Retina (tissue), 1 donor: ENCODE measurements at places on chromosomes 1 and 21.

DNA sequence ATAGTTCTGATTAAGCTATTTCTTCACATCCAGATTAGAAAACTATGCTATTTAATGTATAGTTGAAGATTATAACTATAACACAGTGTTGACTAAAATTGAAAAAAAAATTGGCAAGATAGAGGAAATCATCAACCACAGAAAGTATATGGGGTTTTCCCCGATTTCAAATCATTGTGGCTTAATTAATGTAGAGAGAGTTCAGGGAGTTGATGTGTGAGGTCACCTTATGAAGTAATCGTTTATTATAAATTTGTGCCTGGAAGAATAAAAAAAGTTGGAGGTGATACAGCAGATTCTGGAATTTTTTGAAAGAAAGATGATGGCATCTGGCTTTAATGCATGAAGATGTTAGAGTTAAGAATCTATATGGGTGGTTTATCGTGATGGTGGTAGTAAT is 84.3 kb downstream of the PTGS2 start:
- DNase-seq = no peak

- no peak for DNase-seq
These were observed 136.5 kb downstream of the RERE start for GRCh38 chr1:8680664-8681650.

DNA sequence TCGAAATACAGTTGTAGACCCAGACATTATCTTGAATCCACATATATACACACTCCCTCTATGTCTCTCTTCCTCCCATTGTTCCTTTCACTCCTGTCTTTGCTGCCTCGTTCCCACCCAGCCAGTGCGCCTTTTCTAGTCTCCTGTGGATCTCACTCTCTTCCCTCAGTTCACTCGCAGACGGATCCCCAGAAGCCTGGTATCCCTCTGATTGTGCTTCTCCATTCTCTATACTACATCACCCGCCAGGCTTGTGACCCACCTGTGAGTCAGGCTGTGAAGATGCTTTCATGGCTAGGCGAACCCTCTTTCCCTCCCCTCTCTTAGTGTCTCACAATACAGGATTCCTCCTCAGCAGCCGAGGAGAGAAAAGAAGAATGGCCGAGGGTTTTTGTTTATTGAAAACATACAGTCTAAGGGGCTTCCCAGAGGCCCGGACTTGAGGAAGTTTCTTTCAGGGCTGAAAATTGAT is 1.5 kb downstream of the HCN3 start:
- DNase-seq = no peak

- DNase-seq = no peak
These were observed 9.4 kb downstream of the OR2M2 start for GRCh38 chr1:248183996-248184395.

- DNase-seq = no peak
These were observed 33.3 kb upstream of the DUSP10 start for GRCh38 chr1:221775206-221775605.

GRCh38 chr1:182235952-182236650 is 155.5 kb downstream of the GLUL start:
- DNase-seq = peak; percentile 58

DNA sequence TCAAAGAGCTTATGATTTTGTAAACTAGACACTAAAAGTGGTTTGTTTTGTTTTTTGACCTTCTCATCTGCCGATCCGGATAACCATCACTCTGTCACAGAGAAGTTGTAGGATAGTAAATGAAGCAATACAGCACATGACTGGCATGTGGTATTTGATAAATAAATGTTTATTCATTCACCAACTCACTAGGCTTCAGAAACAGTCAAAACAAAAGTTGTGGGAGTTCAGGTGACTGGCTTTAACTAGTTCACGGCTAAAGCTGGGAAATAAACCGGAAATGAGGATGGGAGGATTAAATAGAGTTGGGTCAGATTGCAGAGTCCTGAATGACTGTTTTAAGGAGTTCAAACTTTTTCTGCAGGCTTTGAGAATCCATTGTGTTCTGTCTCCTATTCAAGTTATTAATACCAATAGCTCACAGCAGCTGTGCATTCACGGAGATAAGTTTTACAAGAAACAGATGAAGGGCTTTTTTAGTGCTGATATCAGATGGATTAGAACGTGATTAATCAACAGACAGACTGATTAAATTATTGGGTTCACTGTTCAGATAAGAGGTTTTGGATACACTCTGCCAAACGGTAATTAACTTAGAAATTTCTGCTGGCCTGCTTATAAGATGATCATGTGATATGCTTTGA is 463.3 kb downstream of the DPYD start:
- DNase-seq = no peak

DNA sequence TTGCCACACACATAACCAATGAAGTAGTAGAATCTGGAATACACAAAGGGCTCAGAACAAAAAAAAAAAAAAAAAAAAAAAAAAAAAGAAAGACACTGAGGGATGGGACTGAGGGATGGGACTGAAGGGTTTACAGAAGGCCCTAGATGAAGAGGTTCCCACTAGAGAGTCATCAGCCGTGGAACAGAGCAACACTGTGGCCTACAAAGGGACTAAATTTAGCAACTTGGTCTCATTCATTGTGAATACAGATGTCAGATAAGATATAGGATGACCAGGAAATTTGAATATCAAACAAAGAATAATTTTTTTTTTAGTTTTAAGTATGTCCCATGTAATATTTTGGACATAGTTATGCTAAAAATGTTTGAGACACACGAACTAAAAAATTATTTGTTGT is 62.1 kb downstream of the GLUL start:
- DNase-seq = no peak
